CD4-positive, alpha-beta T cell treated with Interleukin-17A for 1 hour (primary cell): ENCODE measurements at places on chromosomes 4 and X.

DNA sequence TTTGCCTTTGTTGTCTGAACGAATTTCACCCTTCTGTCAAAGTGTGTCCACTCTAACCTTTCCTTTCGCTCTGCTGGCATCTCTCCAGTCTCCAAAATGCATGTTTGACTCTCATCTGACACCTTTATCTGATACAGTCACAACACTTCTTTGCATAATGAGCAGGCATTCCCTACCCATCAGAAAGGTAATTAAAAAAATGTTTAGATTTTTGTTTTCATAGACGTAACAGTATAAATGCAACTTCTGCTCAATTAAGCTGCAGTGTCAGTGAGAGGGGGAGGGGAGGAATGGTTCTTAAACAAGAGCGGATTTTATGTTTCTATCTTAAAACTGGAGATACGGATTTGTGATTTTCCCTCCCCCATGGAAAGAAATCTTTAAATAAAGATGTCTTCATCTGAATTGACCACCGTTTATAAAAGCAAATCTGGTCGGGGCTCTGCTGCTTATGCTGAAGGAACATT, 70.2 kb downstream of the CXXC4 start:
- DNase-seq, result no peak

GRCh38 chr4:175560604-175561003, 251.5 kb downstream of the GPM6A start:
- DNase-seq, result no peak

DNA sequence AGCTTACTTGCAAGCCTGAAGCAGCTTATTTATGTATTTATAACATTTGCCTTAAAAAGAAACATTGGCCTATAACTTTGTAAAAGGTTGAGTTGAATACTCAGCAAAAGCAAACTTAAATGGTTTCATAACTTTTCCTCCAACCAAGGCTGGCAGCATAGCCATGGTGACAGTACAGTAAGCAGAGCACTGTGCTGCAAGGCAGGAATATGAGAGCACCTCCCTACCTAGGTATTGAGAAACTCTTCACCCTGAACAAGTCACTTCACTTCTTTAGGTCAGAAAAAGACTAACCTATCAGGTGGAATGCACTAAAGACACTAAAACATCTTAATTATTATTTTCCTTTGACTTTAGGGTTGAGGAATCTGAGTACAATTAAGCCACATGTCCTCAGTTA, 63.9 kb upstream of the GYPA start:
- no peak for DNase-seq

DNA sequence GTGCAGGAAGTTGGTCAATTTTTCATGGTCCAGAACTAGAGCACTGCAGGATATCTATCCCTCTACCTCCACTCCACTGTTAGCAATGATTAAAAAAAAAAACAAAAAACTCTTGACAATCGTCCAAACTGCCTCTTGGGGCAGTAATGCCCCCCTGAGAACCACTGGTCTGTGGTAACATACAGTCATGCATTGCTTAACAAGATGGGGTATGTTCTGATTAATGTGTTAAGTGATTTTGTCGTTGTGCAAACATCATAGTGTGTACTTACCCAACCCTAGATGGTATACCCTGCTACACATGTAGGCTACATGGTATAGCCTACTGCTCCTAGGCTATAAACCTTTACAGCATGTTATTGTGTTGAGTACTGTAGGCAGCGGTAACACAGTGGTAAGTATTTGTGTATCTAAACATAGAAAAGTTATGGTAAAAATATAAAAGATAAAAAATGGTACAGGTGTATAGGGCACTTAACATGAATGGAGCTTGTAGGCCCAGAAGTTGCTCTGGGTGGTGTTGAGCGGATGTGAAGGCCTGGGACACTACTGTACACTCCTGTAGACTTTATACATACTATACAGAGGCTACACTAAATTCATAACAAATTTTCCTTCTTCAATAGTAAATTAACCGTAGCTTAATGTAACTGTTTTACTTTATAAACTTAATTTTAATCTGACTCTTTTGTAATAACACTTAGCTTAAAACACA, 34.1 kb downstream of the ART3 start:
- no peak for DNase-seq

- no peak for DNase-seq
Observed at GRCh38 chrX:38165023-38165422, 55.6 kb downstream of the SRPX start.

- no peak for DNase-seq
Observed at GRCh38 chr4:20266215-20267082, 14.7 kb downstream of the SLIT2 start.

DNA sequence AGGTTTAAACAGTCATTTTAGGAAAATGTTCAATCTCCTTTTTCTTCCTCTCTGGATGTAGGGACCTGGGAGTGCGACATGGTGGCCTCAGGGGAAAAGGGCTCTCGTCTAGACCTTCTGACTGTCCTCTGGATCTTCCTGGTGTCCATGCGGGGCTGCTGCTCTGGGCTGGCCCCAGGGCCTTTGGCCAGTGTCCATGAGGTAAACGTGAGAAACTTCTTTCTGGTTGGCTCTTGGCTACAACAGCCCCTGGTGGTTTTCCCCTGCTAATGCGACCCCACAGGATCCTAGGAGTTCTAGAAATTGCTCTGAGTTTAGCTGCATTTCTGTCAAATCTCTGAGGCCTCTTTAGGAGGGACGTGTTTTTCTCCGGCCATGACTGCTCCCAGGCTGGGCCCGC, 85.7 kb downstream of the MFAP3L start:
- no peak for DNase-seq

DNA sequence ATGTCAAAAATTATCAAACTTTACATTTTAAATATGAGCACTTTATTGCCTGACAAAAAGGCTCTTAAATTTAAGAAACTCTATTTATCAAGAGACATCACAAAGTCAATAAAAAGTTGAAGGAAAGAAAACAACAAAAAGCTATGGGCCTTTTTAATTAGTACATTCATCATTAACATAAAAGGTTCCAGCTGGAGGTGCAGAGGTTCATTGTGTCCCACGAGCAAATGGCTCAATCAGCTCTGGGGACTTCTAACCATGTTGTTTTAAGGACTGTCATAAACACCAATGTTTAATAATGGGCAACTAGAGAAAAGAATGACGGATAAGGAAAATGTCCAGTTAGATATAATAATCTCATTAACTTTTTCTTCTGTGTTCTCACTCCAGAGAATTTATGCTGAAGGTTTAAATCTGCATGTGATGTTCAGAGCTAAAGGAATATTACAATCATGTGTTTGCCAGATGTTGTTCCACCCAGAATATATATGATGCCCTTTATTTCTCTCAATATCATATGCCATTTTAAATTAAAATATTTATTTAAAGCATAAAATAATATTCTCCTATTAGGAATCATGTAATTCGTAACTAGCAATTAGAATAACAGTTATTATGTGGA, 840.3 kb upstream of the ADGRL3 start:
- no peak for DNase-seq

- DNase-seq, result no peak
Observed at GRCh38 chr4:154049457-154050181, 260.7 kb upstream of the SFRP2 start.

DNA sequence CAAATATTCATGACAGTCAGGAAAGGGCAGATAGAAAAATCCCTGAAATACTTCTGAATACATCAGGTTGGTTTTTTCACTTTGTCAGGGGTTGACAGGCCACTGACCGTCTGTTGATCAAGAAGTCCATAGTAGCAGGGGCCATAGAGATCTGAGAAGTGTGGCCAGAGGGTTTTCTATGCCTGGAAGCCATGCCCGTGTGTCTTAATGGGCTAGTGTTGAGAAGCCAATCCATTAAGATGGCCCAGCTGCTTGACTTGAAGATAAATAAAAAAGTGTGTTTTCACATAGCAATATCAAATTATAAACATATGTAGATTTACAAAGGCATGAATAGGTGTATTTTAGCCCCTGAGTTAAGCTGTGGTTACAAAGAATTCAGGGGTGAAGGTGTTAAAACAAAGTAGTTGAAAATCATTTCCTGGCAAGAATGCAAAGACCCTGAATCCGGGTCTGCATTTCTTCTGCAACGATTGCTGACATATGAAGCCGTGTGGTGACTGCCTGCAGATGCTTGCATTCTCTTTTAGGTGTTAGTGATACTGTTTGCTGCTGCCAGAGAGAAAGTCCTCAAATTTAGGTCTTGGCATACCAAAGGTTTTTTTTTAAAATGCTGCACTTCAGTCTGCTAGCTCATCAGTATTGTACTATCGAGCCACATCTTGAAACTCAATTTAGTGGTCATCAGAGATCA, 9.3 kb upstream of the LIMCH1 start:
- no peak for DNase-seq

DNA sequence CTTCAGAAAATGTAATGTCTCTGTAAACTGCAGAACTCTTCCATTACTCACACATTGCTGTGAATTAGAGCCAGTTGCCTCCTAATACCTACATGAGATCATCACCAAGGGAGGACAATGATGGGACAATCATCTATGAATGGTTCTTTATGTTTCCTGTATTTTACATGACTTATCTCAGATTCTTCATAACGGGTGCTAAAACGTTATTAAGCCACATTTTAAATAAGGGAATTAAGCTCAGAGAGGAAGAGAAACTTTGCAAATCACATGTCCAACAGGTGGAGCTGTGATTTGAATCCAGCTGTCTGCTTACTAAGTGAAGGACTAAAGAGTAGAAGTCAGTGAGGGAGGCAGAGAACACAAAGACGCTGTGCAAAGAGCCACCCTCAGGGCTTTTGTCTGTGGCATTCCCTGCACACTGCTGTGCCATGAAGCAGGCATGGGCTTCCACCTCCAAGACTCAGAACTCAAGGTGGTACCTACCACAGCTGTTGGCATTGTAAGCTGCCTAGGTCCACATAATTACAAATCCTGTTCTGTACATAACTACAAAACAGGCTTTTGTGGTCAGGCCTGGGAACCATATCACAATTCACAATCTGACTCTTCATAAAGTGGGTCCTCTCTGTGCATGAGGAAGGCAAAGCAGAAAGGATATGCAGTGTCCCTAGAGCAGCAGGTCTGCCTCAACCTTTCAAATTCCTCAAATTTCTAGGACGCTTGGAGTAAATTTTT, 12.8 kb downstream of the TBC1D9 start:
- DNase-seq, result no peak

GRCh38 chrX:11474021-11474420, 180.8 kb downstream of the AMELX start:
- no peak for DNase-seq

GRCh38 chr4:143531380-143531779, 17.9 kb downstream of the SMARCA5 start:
- DNase-seq, result no peak

DNA sequence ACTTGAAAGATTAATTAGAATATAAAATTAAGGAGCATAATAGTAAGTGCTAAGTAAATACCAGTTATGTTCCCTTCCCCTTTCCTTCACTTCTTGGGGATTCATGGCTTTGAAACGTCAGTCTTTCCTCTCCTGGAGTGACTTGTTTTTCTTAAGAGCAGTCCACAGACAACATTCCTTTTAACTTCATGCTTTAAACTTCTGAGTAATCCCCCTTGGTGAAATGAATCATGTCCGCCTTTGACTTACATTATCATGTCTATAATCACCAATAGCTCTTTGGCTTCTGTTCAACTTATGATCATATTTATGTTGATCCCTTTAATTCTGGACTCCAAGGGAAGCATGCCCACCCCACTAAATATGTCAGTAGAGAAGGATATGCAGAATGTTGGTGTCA, 1012.1 kb upstream of the SLIT2 start:
- DNase-seq, result no peak

DNA sequence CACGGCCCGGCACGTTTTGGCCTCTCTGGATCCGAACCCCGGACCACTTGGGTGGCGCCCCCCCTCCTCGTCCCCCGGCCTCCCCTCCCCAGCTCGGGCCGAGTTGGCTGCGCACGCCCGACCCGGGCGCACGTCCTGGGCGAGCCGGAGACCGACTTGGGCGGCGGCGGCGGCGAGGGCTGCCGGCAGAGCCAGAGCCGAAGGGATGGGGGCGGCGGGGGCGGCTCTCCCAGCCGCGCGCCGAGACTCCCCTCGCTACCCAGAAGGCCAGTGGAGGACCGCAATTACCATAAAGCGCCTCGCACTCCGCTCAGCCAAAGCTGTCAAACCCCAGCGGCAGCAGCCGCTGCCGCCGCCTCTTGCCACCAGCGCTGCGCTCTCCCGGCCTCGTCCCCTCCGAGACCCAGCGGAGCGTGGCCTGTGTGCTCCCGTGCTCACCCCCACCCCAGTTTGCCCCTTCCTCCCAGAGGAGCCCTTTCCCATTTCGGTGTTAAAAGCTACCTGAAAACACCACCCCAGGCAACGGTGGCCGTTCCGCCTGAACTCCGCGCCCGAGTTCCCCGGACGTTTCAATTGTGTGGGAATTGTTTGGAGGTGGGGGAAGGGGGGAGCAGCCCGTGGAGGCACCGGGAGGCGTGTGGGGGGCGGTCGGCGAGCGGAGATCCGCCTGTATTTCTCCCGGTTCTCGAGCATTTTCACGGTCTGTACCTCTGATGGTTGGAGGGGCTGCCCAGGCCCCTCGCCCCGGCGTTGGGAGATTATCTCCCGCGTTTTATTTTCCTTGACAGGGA, 701 bp upstream of the BCOR start:
- DNase-seq, result peak; percentile 72

DNA sequence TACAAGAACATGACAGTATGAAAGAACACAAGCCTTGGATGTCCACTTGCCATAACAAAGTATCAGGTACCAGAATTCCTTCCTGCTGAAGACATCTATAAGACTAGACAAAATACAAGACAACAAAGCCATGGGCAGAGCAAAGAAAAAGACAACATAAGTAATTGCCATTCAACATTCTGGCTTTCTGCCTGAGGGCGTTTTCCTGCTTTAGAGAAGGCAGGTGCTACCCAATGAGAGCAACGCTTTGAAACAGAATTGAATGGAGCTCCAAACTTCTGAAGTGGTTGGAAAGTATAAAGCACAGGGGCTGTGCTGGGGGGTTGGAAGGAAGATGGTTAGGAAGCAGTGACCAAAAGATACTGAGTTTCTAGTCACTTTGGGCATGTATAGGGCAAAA, 30.1 kb downstream of the PDE5A start:
- no peak for DNase-seq

- no peak for DNase-seq
Observed at GRCh38 chrX:131564553-131565229, 20.8 kb downstream of the OR13H1 start.
